ENCODE measurements at places on chromosomes 1 and 21.

DNA sequence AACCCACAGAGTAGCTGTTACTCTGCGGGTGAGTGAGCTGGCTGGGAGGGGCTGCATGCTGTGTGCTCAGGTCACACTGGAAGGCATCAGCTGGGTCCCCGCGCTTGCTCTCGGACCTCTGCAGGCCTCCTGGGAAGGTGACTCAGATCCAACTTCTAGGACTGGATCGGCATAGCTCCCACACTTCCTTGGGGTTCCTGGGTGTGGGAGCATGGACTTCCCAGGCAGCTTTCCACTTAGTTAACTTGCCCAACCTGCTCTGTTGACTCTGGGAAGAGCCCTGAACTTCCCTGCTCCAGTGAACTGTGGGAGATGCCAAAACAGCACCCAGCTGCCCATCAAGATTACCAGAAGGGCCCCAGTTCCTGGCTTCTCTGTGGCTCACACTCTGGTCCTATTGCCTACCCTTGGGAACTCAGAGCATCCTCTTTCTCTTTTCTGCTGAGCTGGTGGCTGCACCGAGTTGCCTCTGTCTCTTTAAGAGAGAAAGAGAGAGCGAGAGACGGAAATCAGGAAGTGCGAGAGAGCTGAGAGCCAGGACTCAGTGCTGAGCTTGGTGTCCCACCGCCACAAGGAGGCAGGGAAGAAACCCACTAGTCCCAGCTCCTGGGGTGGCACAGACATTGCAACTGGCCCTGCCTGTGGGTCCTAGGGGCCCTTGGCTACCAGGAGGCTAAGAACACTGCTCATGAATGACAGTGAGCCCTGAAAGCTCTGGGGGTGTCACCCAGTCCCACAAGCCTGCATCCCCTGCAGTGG lies at the start of gene IKBKE:
Gene IKBKE (plus strand): TSS at position 544 of the 759 bp plus-strand sequence. CDS start 2,752 bp downstream, outside the sequence.
- peak; percentile 53 for DNase-seq

GRCh38 chr1:10686404-10687040 lies 109.9 kb downstream of the CASZ1 start:
- DNase-seq: no peak

DNA sequence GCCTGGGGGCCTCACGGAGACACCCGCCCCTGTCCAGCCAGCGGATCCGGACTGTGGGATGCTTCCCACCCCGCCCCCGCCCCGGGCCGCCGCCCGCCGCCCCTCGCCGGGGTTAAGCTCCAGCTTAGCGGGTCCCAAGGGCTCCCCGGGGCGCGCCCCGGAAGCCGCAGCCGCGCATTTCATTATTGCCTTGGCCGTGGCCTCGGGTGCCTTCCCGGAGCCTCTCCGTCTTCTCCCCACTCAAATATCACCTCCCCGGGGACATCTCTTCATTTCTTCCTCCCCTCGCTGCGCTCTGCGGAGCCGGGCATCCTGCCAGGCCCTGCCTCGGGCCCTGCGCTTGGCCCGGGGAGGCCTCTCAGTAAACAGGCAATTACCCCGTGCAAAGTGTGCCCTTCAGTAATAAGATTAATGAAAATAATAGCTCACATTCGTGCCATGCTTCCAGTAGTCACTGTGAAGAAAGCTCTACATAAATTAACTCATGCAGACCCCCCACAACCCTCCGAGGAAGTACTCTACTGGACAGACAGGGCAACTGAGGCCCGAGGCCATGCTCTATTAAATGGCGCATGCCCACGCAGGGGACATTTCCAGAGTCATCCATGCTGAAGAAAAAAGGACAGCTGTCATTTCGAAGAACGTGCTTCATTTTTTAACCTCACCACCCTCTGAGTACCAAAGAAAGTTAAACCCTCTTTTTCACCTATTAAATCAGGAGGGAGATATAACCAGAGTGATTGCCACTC lies 49.9 kb upstream of the LAPTM5 start:
- no peak for DNase-seq

- no peak for DNase-seq
These were observed 8.2 kb downstream of the FABP3 start for GRCh38 chr1:31364561-31365250.
